ENCODE measurements at places on chromosomes 1 and 21.

- DNase-seq: peak; percentile 55
- H3K4me1 ChIP-seq: peaks cover 7% of the 10 kb centered on the region
- no peak overlapping the region for H3K27ac ChIP-seq
- no peaks in the 10 kb centered on the region for H3K36me3 ChIP-seq
- no peaks in the 10 kb centered on the region for H3K27me3 ChIP-seq
Observed at GRCh38 chr1:203480525-203481084, 5.0 kb downstream of the PRELP start.

DNA sequence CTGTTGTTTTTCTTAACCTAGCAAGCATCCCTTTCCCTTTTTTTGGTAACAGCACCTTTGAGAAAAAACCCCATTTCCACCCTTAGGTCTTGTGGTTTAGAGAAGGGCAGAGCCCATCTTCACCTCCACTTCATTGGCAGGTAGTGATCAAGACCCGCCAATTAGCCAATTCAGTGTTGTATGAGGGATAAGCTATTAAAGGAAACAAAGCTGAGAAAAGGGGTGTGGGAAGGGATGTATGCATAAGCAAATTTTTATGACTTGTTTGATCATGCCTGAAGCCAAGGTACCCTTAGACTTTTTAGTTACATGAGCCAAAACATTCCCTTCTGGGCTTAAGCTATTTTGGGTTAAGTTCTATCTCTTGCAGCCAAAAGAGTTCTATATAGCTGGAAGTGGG lies 3.6 kb upstream of the ZNF697 start:
- no peaks in the 10 kb centered on the region for H3K36me3 ChIP-seq
- H3K4me3 ChIP-seq: no peak overlapping the region
- H3K27me3 ChIP-seq: no peaks in the 10 kb centered on the region
- DNase-seq: no peak
- H3K4me1 ChIP-seq: peaks cover 6% of the 10 kb centered on the region

- peaks cover 7% of the 10 kb centered on the region for H3K36me3 ChIP-seq
- peak overlapping the region; percentile 65 for H3K27ac ChIP-seq
- no peak for DNase-seq
- H3K4me3 ChIP-seq: peak overlapping the region; percentile 72
- no peaks in the 10 kb centered on the region for H3K27me3 ChIP-seq
Observed at GRCh38 chr1:24415910-24416665, 486 bp downstream of the NIPAL3 start.

DNA sequence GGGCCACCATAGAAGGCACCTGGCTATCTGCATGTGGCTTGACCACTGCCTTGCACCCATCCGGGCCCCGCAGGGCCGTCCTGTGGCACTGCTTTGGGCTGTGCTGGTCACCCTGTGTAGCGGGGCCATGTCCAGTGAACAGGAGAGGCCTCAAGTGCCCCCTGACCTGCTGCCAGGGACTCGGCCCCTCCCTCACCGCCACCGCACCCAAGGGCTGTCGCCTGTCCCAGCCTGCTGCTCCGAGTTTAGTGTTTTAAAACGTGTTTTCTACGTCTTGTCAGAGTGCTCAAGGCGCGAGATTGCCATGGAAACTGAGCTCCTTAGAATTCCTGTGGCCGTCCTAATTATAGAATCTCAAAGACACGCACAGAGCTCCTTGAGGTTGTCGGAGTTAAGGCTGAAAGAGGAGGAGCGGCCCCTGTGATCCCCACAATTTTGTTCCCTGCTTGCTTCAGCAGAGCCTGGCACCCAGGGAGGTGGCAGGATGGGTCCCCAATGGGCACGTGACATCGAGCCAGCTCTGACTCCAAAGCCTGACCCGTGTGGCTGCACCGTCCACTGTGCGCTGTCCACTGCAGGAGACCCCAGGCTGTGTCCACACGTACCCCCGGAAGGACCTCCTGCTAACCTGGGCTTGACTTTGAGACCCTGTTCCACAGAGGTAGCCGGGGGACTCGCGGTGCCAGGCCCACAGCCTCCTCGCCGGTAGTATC lies 66.2 kb downstream of the FAAP20 start:
- H3K4me1 ChIP-seq: peaks cover 11% of the 10 kb centered on the region
- H3K4me3 ChIP-seq: no peak overlapping the region
- no peak overlapping the region for H3K27ac ChIP-seq
- no peaks in the 10 kb centered on the region for H3K27me3 ChIP-seq

DNA sequence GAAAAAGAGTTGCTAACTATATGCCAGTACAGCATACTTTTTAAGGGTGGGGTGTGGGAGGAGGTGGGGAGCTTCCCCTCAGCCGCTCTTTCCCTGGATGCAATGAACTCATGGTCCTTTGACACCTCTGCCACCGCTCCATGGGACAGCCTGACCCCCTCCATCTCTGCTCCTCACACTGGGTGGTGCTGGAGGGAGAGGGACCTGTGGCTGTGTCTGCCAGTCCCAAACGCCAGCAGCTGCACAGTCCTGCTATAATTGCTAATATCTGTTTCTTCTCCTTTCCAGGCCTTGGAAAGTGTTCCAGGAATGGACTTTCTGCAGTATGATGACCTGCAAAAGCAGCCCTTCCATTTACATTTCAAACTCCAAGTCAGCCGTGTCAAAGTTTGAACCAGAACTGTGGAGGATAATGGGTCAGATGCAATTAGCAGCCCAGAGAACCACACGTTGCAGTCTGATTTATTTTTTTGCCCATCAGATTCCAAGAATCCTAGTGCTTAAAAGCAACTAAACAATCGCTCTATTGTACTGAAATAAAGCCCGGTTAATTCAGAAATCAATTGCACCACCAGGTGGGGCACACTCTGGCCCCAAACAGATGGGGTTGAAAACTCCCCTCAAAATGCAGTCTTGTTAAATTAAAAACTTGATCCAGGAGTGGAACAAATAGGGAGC lies 160.7 kb upstream of the LMO4 start:
- H3K4me1 ChIP-seq: no peaks in the 10 kb centered on the region
- no peak overlapping the region for H3K27ac ChIP-seq
- no peak for DNase-seq
- no peak overlapping the region for H3K4me3 ChIP-seq

DNA sequence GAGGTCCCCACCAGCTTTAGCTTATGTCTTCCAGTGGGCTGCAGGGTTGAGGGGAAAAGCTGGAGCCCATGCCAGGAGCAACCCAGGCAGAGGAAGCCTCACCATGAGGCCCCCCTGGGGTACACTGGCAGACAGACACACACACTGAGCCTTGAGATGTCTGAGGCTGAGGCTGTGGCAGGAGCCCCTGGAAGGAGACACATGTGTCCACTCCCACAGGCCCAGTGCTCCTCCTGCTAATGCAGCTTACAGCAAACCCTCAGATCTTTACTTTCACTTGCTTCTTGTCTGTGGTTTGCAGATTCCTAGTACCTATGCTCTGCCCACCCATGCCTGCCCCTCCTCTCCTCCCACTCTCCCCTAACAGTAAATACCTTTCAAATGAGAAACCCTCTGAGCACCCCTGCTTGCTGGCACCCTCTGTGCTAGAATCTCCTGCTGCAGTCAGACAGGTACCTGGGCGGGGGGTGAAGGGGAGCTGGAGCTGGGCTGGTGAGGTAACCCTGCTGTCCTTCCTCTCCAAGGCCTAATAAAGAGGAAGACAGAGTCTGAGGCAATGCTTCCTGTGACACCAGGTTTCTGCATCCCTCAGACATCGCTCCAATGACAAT lies 63.4 kb upstream of the NEK2 start:
- no peak overlapping the region for H3K27ac ChIP-seq
- no peaks in the 10 kb centered on the region for H3K36me3 ChIP-seq
- no peaks in the 10 kb centered on the region for H3K27me3 ChIP-seq
- peaks cover 3% of the 10 kb centered on the region for H3K4me1 ChIP-seq
- DNase-seq: no peak

DNA sequence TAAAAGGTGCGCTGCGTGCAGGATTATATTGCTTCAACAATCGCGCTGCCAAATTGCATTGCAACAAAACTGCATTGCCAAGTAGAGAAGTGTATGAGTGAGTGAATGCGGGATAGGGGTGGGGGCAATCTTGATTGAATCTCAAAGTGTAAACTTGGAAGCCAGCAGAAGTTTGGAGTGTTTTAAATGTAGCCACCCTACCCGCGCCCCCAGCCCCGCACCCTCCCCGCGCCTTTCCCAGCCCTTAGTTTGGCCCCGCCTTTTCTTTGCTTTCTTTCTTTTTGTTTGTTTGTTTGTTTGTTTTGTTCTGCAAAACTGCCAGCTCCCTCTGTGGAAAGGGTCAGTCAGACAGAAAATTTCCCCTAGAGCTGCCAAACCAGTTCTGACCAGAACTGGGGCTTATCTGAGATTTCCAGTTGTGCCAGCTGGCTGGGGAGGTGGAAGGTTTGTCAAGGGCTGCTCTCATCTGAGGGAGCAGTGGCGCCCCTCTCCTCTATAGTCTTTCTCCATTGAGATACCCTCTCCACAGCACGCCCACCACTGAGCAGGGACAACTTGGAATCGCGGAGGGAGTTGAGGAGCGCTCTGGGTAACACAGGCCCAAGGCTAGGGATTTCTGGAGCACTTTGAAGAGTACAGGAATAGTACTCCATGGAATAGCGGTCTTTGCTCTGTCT lies 666 bp upstream of the BEND5 start:
- H3K27me3 ChIP-seq: no peaks in the 10 kb centered on the region
- DNase-seq: no peak
- H3K27ac ChIP-seq: no peak overlapping the region
- peaks cover 15% of the 10 kb centered on the region for H3K4me1 ChIP-seq
- H3K4me3 ChIP-seq: peak overlapping the region; percentile 61

DNA sequence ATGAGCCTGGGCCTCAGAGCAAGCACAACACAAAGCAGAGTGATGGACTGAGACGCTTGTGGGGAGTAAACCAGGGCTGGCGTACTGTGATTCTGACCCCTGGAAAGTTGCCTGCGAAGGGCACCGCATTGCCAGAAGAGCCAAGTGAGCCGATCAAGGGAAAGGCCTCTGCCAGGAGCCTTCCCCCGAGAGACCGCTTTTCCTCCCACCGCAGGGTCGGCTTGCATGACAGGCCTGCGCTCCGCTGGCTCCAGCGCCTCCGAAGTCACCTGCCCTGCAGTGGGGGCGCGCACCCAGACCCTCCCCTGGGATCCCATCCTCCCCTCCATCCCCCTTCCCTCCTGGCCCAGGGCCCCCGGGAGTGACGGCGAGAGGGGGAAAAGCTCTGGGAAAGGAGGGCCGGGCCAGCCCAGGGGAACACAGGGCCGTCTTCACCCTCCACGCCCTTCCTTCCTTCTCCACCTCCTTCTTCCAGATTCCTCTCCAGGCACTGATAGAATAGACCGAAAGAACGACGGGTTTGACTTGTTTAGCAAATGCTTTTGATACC lies 165.0 kb downstream of the TRIM33 start:
- no peaks in the 10 kb centered on the region for H3K27me3 ChIP-seq
- H3K27ac ChIP-seq: peak overlapping the region; percentile 36
- H3K4me3 ChIP-seq: peak overlapping the region; percentile 51
- no peak for DNase-seq
- no peaks in the 10 kb centered on the region for H3K4me1 ChIP-seq

DNA sequence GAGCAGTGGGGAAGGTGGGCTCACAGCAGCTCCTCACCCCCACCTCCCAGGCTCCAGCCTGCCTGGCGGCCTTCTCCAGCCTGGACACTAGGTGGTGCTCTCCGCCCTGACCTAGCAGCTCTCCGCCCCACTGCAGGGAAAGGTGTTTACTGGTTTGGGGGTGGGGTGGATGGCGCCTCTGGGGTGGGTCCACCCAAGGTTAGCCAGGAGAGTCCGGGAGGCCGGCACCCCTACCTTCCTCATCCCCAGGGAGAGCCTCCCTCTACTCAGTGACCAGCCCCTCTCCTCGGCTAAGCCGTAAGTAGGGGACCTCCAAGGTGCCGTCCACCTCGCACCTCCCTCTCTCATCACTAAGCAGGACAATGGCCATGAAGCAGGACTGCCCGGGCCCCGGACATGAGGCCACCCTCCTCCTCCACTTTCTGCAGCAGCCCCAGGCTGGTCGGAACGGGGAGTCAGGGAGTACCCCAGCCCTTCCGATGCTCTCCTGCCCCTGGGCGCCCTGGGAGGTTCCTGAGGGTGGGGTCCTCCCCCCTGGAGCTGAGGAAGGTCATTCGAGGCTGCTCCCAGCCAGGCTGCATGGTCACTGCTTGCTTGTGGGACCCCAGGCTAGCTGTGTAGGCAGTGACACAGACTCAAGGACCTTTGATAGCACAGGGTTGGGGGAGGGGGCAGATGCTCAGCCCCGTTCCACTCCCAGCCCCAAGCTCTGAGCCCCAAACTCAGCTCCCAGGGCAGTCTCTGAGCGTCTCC lies 101.4 kb upstream of the VAMP3 start:
- peak overlapping the region; percentile 24 for H3K4me3 ChIP-seq
- H3K36me3 ChIP-seq: no peaks in the 10 kb centered on the region
- DNase-seq: peak; percentile 56
- H3K27ac ChIP-seq: peak overlapping the region; percentile 45

- no peak for DNase-seq
- H3K36me3 ChIP-seq: no peaks in the 10 kb centered on the region
- no peak overlapping the region for H3K4me3 ChIP-seq
- no peaks in the 10 kb centered on the region for H3K27me3 ChIP-seq
- peaks cover 13% of the 10 kb centered on the region for H3K4me1 ChIP-seq
Observed at GRCh38 chr1:174913225-174913903, 86.4 kb upstream of the CACYBP start.

- H3K27ac ChIP-seq: no peak overlapping the region
- H3K27me3 ChIP-seq: peaks cover 4% of the 10 kb centered on the region
- H3K36me3 ChIP-seq: peaks cover 2% of the 10 kb centered on the region
- no peak overlapping the region for H3K4me3 ChIP-seq
Observed at GRCh38 chr1:6028042-6028850, 17.4 kb upstream of the KCNAB2 start.

DNA sequence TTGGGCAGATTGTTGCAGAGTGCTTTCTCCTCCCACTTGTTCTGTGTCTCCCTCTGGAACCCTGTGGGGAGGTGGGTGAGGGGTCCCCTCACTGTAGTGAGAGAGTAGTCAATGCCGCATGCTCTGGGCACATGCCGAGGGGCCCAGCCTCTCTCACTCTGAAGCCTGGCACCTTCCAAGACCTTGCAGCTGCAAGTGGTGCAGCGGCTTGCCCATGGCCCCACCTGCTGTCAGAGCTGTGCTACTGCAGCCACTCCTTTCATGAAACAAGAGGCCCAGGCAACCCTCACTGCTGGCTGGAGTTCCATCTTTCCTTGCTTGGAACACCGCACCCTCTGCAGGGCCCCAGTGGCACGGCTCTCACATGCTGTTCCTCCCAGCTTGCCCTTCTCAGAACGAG lies 58.4 kb upstream of the COL6A1 start:
- H3K27me3 ChIP-seq: no peaks in the 10 kb centered on the region
- peak; percentile 25 for DNase-seq
- H3K4me1 ChIP-seq: no peaks in the 10 kb centered on the region
- H3K36me3 ChIP-seq: no peaks in the 10 kb centered on the region
- H3K4me3 ChIP-seq: no peak overlapping the region

DNA sequence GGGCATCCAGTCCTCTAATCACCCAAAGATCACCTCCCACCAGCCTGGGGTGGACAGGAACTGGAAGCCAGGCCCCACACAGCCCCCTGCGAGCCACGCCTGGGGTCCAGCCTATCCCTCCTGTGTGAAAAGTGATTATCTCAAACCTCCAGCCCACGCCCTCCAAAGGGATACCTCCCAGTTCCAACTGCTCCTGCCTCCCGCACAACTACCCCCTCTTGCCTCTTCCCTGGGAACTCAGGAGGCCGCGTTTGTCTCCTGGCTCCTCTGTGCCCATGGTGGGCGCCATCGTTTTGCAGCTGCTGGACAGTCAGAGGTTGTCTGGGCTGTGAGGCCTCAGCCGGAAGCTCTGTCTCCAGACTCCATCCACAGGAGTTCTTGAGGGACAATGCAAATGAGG lies 305.9 kb downstream of the AJAP1 start:
- H3K27ac ChIP-seq: no peak overlapping the region
- no peaks in the 10 kb centered on the region for H3K36me3 ChIP-seq
- H3K4me3 ChIP-seq: no peak overlapping the region
- H3K4me1 ChIP-seq: no peaks in the 10 kb centered on the region
- peaks cover under 1% of the 10 kb centered on the region for H3K27me3 ChIP-seq
- no peak for DNase-seq

- no peak overlapping the region for H3K4me3 ChIP-seq
- H3K27me3 ChIP-seq: no peaks in the 10 kb centered on the region
- H3K27ac ChIP-seq: no peak overlapping the region
- no peaks in the 10 kb centered on the region for H3K4me1 ChIP-seq
Observed at GRCh38 chr1:76725864-76726619, 141.2 kb upstream of the ST6GALNAC5 start.
